ENCODE measurements at places on chromosomes 2 and 18.

- no peaks in the 10 kb centered on the region for H3K27me3 ChIP-seq
- no peak overlapping the region for H3K4me3 ChIP-seq
- no peak for DNase-seq
- H3K36me3 ChIP-seq, result peaks cover 44% of the 10 kb centered on the region
- no peak overlapping the region for H3K27ac ChIP-seq
Observed at GRCh38 chr2:241739651-241740050, 5.2 kb downstream of the D2HGDH start.

DNA sequence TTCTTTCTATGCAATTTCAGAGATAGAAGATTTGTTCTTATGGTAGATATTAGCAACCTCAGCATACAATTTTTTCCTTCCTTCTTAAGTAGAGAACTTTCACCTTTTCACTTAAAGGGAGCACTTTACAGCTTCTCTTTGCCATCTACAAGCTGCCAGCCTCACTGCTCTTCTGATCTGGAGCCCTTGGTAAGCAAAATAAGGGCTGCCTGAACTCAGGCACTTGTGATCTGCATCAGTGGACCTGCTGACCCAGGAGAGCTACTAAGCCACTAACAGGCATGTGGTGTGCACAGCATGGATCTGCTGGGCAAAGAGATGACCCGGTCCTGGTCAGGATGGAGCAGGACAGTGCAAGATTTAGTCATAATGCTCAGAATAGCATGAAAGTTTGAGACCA is 80.8 kb upstream of the SNTG2 start:
- H3K36me3 ChIP-seq, result peaks cover 14% of the 10 kb centered on the region
- no peak overlapping the region for H3K4me3 ChIP-seq
- H3K27ac ChIP-seq, result peak overlapping the region; percentile 96
- DNase-seq, result peak; percentile 32
- peaks cover 71% of the 10 kb centered on the region for H3K4me1 ChIP-seq

- no peak overlapping the region for H3K4me3 ChIP-seq
- no peaks in the 10 kb centered on the region for H3K27me3 ChIP-seq
- DNase-seq, result no peak
- no peak overlapping the region for H3K27ac ChIP-seq
- no peaks in the 10 kb centered on the region for H3K36me3 ChIP-seq
Observed at GRCh38 chr2:187168720-187169713, 279.0 kb downstream of the CALCRL start.

- peaks cover 14% of the 10 kb centered on the region for H3K4me1 ChIP-seq
- no peak for DNase-seq
- H3K4me3 ChIP-seq, result no peak overlapping the region
- H3K36me3 ChIP-seq, result no peaks in the 10 kb centered on the region
- H3K27ac ChIP-seq, result no peak overlapping the region
Observed at GRCh38 chr18:10321576-10321975, 132.9 kb upstream of the APCDD1 start.

GRCh38 chr2:28048341-28048740 is 157.8 kb downstream of the BABAM2 start:
- no peak overlapping the region for H3K27ac ChIP-seq
- H3K36me3 ChIP-seq, result no peaks in the 10 kb centered on the region
- DNase-seq, result no peak

GRCh38 chr18:45290364-45290763 is 324.9 kb upstream of the SLC14A2 start:
- no peaks in the 10 kb centered on the region for H3K27me3 ChIP-seq
- H3K4me3 ChIP-seq, result no peak overlapping the region
- H3K36me3 ChIP-seq, result no peaks in the 10 kb centered on the region
- H3K4me1 ChIP-seq, result no peaks in the 10 kb centered on the region
- no peak for DNase-seq
- H3K27ac ChIP-seq, result no peak overlapping the region

GRCh38 chr2:207337234-207338219 is 171.8 kb upstream of the KLF7 start:
- H3K36me3 ChIP-seq, result no peaks in the 10 kb centered on the region
- H3K4me3 ChIP-seq, result no peak overlapping the region
- no peak for DNase-seq
- H3K27me3 ChIP-seq, result no peaks in the 10 kb centered on the region
- H3K4me1 ChIP-seq, result no peaks in the 10 kb centered on the region

- no peaks in the 10 kb centered on the region for H3K4me1 ChIP-seq
- no peak for DNase-seq
- H3K27me3 ChIP-seq, result no peaks in the 10 kb centered on the region
- H3K36me3 ChIP-seq, result no peaks in the 10 kb centered on the region
- no peak overlapping the region for H3K27ac ChIP-seq
Observed at GRCh38 chr2:165857876-165858275, 63.8 kb upstream of the GALNT3 start.

DNA sequence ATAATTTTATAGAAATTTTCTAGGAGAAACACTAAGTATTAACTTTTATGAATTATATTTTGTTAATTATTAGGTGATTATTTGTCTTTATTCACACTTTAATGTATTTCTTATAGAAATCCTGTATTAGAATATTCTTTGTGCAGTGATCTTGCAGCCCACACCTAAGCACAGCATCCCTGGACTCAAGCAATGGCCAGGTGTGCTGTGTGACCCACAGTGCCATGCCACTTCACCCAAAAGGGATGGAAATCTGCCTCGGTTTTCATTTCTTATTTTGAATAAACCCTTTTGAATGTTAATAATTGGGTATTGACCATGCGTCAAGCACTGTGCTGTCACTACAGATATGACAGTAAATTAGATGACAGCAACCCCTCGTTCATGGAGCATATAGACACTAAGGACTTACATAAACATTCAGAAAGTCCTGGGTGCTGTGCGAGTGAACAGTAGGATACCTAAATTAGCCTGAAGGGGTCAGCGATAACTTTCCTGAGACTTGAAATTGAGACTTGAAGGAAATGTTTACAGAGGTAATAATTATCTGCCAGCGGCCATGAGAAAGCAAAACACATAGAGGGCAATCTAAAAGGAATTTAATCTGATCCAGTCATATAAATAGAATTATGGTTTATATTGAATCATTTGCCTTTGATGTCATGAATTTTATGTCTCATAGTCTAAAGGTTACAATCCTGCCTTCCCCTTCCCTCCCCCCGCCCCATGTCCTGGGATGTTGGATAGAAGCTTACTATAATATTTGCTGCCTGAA is 52.7 kb upstream of the CALCRL start:
- H3K4me3 ChIP-seq, result no peak overlapping the region
- DNase-seq, result no peak
- no peak overlapping the region for H3K27ac ChIP-seq
- H3K36me3 ChIP-seq, result no peaks in the 10 kb centered on the region
- H3K27me3 ChIP-seq, result no peaks in the 10 kb centered on the region
- H3K4me1 ChIP-seq, result peaks cover 15% of the 10 kb centered on the region

GRCh38 chr2:111667001-111667400 is 217.0 kb downstream of the ANAPC1 start:
- no peak overlapping the region for H3K27ac ChIP-seq
- peak; percentile 1 for DNase-seq
- no peaks in the 10 kb centered on the region for H3K27me3 ChIP-seq
- peaks cover 52% of the 10 kb centered on the region for H3K4me1 ChIP-seq

- H3K27ac ChIP-seq, result no peak overlapping the region
- no peaks in the 10 kb centered on the region for H3K36me3 ChIP-seq
Observed at GRCh38 chr2:54065411-54065810, 50.0 kb upstream of the ACYP2 start.

- no peak for DNase-seq
- H3K27ac ChIP-seq, result no peak overlapping the region
- no peaks in the 10 kb centered on the region for H3K36me3 ChIP-seq
Observed at GRCh38 chr2:157172239-157172638, 85.3 kb upstream of the GALNT5 start.

DNA sequence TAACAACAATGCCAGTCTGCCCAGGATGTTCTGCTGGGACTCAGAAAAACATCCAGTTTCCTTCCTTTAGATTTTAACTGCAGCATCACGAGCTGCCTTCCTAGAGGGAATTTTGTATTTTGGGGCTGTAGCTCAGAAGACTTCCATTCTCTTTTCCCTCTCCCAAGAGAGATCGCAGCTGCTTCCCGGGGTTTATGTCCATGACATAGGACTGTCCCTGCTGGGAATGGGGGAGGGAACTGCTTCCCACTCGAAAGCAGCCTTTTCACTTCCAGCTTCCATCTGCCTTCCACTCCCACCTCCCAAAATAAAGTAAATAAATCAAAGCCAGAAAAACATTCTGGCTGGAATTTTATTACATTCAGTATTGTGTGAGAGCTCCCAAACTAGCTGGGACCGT is 52.4 kb downstream of the LIMS1 start:
- H3K27ac ChIP-seq, result no peak overlapping the region
- no peak for DNase-seq
- no peak overlapping the region for H3K4me3 ChIP-seq
- no peaks in the 10 kb centered on the region for H3K36me3 ChIP-seq

GRCh38 chr2:54801352-54801751 is 77.9 kb downstream of the EML6 start:
- H3K4me3 ChIP-seq, result no peak overlapping the region
- H3K27ac ChIP-seq, result no peak overlapping the region
- no peak for DNase-seq

DNA sequence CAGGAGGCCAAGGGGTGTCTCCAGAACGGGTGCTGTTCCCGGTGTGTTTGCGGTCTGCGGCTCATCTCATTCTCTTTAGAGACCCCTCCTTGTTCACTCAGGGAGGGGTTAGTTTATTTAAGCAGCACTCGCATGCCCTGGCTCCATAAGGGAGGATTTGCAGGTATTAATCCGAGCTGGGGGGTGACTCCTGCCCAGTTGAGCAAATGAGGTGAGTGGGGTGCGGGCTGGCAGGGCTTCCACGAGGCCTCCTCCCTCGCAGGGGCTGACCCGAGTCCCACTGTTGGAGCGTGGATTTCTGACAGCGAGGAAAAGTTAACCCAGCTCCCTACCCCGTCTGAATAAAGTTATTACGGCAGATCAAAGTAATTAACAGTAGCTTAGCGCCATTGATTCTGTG is 371.8 kb upstream of the SALL3 start:
- DNase-seq, result no peak
- H3K27ac ChIP-seq, result no peak overlapping the region
- H3K27me3 ChIP-seq, result no peaks in the 10 kb centered on the region
- H3K36me3 ChIP-seq, result no peaks in the 10 kb centered on the region

DNA sequence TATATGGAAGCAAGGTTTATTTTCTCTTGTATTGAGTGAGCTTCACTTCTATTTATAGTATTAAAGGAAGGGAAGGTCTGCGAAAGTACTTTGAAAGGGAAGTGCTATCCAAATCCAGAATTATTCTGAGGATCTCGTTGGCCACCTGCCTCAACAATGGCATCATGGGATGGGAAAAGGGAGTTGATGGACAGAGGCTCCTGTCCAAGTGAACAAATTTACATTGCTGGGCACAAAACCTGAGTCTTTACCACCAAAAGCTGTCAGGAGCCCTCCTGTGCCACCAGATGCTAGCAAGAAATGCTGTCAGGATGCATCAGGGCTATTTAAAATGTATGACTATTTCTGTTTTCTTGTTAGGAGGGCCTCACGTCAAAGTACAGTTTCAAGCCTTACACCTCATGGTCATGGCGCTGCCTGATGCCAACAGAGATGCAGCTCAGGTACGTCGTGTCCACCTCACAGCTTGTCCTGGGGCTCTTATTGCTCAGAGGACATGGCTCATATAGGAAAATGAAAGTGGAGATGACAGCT is 157.3 kb downstream of the ARHGAP28 start:
- H3K4me3 ChIP-seq, result no peak overlapping the region
- no peaks in the 10 kb centered on the region for H3K27me3 ChIP-seq
- no peak overlapping the region for H3K27ac ChIP-seq
- no peaks in the 10 kb centered on the region for H3K4me1 ChIP-seq
- DNase-seq, result no peak

GRCh38 chr18:52008330-52008729 is 331.7 kb upstream of the DCC start:
- H3K36me3 ChIP-seq, result no peaks in the 10 kb centered on the region
- H3K27ac ChIP-seq, result no peak overlapping the region
- no peaks in the 10 kb centered on the region for H3K4me1 ChIP-seq
- no peaks in the 10 kb centered on the region for H3K27me3 ChIP-seq
